ENCODE measurements at places on chromosomes 4 and X.

- DNase-seq: no peak
These were observed 41.9 kb downstream of the CNOT6L start for GRCh38 chr4:77777135-77777807.

DNA sequence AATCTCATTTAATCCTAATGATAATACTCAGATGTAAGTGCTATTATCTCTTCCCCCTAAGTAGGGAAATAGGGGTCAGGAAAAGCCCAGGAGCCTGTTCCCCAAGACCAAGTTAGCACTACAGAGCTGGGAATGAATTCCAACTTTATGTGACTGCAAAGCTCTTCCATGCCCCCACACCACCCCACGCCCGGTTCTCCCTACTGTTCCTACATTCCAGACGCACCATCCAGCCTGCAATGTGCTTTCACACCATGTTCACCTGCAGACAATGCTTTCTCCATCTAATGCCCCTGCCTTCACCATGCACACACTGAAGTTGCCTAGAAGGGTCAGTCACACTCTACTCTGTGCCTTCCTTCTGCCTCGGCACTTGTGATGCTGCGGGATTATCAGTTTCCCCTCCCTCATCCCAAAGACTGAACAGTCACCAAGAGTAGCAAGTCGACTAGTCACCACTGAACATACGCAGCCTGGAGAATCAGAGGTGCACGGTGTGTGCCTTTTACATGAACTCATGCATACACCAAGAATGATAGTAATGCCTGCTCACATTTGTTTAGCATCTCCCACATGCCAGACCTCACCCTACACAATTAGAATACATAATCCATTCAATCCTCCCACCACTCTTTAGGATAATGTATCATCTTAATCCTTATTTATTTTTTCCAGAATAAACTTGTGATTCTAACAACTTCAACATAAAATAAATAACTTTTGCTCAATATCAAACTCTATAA is 14.2 kb downstream of the SORBS2 start:
- no peak for DNase-seq

DNA sequence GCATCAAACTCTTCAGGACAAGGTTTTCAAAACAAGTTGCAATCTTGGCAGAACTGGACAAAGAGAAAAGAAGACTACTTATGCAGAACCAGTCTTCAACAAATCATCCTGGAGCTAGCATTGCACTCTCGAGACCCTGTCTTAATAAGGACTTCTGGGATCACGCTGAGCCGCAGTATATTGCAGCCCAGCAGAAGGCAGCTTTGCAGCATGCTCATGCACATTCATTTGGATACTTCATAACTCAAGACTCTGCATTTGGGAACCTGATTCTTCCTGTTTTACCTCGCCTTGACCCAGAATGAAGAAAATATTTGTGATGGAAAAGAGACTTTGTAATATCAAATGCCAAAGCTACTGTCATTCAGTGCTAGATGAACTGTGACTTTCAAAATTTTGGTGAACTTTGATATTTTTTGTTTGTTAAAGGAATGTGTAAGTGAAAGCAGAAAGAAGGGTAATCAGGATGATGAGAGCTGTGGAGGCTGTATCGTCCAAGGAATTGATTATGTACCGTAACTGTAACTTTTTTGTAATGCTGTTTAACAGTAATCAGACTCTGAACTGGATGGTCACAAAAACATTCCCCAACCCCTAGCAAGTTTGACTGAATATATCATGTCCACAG is 27.2 kb downstream of the HSPA4L start:
- DNase-seq: no peak

DNA sequence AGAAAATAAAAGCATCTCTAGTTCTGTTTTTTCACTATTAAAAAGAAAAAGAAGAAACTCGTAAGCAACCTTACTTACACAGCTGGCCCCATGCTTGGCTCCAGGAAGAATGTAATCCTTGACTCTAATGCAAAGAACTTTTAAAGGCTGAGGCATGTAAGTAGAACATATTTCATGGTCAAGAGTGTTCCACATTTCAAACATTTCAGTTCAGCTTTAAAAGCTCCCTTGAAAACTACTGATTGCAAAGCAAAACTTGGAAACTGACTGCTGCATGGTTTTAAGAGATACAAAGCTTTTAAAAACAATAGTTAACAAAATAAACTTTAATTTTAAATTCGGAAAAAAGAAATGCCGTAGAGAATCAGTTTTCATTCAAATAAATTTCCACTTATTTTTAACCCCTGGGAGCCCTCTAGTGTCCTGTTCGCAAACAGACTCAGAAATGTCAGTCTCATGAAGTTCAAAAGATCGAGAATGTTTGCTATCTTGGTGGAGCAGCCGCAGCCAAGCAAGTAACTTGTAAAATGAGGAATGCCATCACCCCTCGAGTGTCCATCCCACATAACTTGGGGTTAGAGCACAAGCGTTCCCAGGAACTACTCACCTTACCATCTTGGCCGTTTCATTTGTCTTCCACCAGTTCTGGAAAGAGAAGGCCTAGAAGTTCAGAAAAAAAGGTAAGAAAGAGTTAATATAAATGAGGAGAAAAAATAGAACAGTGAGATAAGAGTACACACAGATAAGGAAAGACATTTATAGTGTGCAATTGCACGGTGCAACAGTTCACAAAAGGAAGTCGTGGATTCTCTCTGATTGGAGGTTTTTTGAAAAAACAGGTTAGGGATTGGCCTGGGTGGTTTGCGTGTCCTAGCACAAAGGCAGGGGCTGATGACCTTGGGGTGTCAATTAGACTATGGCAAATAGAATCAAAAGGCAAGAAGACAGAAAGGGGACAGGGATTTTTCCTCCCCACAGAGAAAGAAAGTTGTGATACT is at the start of gene GASK1B:
GASK1B (minus strand) TSS at position 765 of the 998 bp plus-strand sequence. CDS start 1,650 bp downstream, outside the sequence.
- peak; percentile 72 for DNase-seq

- DNase-seq: no peak
These were observed 1.2 kb downstream of the PRMT9 start for GRCh38 chr4:147682755-147683154.

DNA sequence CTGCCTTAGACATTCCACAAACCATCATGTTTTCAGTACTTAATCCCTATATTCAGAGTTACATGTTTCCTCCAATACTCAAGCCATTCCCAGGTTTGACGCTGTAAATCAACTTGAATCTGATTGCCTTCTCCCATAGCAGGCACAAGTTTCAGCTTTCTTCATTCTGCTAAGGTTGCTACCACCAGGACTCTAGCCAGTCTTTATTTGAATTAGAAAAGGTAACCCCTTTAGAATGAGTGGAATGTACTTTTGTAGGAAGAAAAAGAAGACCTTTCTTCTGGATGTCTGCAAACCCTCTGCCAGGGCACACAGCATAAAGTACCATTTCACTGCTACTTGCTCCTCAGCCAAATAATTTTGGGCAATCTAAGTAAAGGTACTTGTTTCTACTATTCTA is 10.7 kb upstream of the RBMXL3 start:
- no peak for DNase-seq

DNA sequence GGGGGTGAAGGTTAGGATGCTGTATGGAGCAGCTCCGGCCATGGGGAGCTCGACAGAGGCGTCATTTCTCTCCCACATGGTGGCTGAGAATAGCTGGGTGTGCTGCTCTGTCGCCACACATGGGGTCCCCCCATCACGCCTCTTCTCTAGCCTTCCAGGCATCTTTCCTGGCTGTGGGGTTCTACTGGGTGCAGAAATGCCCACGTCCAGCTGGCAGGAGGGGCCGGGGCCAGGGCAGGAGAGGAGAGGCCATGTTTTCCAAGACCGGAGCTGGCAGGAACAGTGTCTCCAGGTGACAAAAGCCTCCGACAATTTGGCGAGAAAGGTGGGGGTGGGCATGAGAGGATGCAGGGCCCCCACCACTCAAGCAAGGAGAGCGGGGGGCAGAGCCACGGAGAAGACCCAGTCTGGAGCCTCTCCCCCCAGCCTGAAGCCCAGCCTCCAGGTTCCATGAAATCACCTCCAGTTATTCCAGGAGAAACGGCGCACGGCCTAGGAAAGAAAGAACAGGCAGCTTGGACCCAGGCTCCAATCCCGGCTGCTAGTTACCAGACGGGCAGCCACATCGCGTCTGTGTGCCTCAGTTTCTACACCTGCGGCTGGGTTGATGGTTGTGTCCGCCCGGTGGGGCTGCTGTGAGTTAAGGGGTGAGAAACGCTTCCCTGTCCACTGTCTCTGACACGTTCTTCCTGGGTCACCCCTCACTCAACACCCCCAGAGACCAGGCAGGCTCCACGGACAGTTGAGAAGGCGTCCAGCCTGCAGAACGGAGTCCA is 27.4 kb upstream of the SPON2 start:
- DNase-seq: no peak

- DNase-seq: peak; percentile 45
These were observed 424.5 kb upstream of the CTSO start for GRCh38 chr4:156378033-156378665.

DNA sequence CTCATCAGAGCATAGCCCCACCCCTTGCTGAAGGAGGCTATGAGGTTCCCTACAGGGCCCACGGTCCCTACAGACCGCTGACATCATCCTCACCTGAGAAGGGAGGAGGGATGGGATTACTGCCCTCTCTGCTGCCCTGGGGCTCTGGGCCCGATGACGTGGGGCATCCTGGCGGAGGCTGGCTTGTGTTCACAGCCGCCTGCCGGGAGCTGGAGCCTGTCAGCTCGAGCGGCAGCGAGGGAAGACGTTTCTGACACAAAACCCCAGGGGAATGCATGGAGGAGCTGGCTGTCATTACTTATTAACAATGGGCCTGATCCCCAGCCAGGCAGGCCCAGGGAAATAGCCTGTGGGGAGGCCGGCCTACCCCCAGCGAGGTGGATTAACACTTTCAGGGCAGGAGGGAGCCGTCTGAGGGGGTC is 106.6 kb upstream of the ATP6AP2 start:
- DNase-seq: no peak

DNA sequence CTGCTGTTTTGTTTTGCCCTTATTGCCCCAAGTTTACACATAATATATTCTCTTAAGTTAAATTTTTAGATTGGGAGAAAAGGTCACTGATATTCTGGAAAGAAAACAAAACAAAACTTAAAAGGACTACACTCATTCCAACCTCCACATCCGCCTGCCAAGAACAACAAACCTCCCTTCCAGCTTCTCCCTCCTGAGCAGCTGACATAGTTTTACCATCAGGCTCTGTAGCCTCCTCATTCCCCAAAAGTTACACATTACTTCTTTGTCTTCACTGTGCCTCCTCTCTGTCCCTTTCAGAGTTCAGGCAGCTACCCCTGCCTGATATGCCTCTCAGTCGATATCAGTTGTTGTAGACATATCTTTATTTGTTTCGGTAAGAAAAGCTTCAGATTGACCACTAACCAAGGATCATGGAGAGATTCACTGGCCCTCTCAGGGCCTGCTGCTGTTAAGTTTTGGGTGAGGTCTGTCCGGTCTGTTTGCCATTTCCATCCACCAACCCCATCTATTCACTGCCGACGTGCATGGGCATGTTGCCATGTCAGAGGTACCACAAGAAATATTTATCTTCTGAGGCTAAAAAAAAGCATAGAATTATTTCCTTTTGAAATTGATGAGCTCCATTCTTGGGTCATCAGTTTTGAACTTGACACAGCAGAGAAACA is 164.1 kb downstream of the GASK1B start:
- DNase-seq: no peak

DNA sequence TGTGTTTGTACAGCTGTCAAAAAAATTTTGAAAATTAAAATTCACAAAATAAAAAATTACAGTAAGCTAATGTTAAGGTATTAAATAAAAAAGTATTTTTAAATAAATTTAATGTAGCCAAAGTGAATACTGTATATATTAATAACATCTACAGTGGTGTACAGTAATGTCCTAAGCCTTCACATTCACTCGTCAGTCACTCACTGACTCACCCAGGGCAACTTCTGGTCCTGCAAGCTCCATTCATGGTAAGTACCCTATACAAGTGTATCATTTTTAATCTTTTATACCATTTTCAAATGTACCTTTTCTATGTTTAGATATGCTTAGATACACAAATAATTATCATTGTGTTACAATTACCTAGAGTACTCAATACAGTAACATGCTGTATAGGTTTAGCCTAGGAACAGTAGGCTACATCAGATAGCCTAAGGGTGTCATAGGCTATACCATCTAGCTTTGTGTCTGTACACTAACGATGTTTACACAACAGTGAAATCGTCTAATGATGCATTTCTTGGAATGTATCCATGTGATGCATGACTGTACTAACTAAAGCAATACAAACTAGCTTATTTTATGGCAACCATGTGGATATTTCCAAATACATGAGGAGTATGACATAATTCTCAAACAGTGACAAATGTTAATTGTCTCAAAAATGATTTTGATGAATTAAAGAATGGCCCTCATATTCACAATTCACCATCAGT is 13.7 kb downstream of the DDX60 start:
- no peak for DNase-seq

GRCh38 chr4:157005193-157005592 is 33.6 kb upstream of the PDGFC start:
- DNase-seq: no peak

DNA sequence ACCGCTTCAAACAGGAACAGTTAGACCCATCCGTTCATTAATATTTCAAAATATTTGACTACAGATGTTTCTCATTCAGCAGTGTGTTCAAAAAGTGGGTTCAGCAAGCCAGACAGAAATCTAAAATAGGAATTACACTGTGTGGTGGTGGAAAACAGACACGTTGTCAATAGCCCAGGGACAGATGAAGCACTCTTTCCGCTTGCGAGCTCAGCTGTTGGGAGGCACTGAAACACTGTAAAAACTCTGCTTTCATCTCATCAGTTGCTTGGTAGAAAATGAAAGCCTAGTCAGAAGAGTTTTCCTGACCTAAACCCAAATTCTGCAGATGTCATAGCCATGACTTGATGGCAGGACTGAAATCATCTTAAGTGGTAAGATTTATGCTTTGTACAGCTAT is 38.5 kb downstream of the LRP2BP start:
- no peak for DNase-seq

DNA sequence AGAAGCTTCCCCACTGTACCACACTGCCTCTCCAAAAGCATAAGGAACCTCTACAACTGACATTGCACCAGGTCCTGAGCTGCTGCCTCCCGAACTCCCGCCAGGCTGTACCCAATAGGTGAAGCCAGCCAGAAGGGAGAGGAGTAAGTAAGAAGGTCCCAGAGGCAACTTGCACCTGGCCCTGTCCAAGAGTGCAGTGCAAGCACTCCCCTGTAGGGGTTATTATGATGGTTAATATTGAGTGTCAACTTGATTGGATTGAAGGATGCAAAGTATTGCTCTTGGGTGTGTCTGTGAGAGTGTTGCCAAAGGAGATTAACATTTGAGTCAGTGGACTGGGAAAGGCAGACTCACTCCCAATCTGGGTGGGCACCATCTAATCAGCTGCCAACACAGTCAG is 879.3 kb upstream of the SLIT2 start:
- DNase-seq: no peak

DNA sequence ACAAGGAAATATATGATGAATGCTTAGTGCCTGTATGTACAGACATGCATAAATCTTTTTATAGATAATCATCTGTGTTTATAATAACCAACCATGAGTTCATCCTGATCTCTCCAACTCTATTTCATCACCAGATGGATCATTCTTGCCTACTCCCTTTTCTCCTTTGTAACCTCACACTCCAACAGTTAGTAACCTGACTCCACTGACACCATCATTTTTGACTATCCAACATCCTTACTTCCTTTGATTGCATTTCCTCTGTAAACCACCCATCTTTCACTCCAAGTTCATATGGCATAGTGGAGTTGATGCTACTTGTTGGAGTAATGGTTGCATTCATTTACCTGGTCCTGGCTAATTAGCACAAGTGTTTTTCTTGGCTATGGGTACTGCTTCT is 170.6 kb downstream of the ZNF330 start:
- no peak for DNase-seq

All from suppressor macrophage (primary cell).